A673 (cell line): ENCODE measurements at places on chromosomes 1 and 21.
A peak's percentile ranks its signal among the peaks of the same experiment; 100 is the strongest.

DNA sequence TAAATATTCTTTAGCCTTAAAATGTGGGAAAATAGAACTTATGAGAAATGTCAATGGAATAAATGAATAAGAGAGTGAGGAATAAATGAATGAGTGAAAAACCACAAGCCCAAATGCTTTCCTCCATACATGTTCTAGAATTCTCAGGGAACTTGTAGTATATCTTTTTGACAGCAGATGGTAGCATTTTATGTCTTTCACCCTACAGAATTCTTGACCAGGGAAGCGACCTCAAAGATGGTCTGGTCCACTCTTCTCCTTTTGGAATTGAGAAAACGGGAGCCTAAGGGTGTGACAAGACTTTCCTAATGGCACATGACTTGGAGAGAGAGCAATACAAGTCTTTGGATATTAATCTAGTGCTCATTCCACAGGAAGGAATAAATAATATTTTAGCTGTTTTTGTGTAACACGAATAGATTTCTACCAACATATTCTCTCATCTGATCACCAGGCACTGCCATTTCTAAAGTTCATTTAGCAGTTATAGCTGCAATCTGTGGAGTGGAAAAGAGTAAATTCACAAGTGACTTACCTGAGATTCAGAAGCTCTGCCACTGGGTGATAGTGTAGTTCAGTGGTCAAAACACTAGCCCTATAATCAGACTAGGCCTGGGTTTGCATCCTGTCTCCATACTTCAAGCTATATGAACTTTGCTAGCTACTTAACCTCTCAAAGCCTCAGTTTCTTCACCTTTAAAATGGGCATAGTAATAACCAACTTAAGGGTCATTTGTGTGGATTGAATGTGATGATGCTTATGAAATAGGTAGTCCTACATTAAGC lies 15.0 kb upstream of the F5 start:
- H3K4me3 ChIP-seq = no peak overlapping the region
- peaks cover 22% of the 10 kb centered on the region for H3K27me3 ChIP-seq
- H3K4me1 ChIP-seq = no peaks in the 10 kb centered on the region
- H3K36me3 ChIP-seq = no peaks in the 10 kb centered on the region
- H3K27ac ChIP-seq = no peak overlapping the region

- DNase-seq = peak; percentile 62
- H3K27ac ChIP-seq = peak overlapping the region; percentile 54
- H3K4me1 ChIP-seq = peaks cover 27% of the 10 kb centered on the region
- peak overlapping the region; percentile 51 for H3K4me3 ChIP-seq
These were observed 4.5 kb downstream of the C1orf232 start for GRCh38 chr1:26164036-26164860.

- no peak overlapping the region for H3K4me3 ChIP-seq
- no peak for DNase-seq
- no peaks in the 10 kb centered on the region for H3K4me1 ChIP-seq
These were observed 10.7 kb downstream of the PIGR start for GRCh38 chr1:206935491-206936067.

GRCh38 chr1:57377339-57378139 lies 46.3 kb downstream of the DAB1 start:
- H3K36me3 ChIP-seq = no peaks in the 10 kb centered on the region
- H3K4me3 ChIP-seq = no peak overlapping the region
- peaks cover 37% of the 10 kb centered on the region for H3K4me1 ChIP-seq
- H3K27me3 ChIP-seq = no peaks in the 10 kb centered on the region
- no peak overlapping the region for H3K27ac ChIP-seq
- DNase-seq = no peak

DNA sequence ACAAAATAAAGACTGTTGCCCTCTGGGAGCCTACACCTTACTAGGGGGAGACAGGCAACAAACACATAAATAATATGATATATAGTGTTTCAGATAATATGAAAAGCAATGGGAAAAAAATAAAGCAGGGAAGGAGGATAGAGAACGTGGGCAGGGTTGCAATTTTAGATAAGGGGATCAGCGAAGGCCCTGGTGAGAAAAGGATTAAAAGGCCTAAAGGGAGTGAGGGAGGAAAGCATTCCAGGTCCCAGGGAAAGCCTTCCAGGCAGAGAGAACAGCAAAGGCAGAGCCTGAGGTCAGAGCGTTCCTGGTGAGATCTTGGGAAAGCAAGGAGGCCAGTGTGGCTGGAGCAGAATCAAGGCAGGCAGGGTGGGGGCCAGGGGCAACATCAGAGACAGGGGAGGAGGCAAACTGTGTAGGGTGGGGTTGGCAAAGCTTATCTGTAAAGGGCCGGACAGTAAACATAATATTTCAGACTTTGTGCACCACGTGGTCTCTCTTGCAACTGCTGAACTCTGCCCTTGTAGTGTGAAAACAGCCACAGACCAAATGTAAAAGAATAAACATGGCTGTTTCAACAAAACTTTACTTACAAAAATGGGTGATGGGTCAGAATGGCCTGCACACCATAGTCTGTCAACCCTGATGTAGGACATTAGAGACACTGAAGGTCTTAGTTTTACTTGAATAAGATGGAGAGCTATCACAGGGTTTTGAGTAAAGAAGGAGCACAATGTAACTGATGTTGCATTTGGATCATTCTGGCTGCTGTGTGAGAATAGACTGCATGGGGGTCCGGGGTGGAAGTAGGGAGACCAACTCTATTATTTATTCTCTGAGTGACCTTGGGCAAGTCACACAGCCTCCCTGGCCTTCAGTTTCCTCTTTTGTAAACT lies 13.3 kb upstream of the CPT2 start:
- DNase-seq = no peak
- H3K27ac ChIP-seq = no peak overlapping the region
- no peaks in the 10 kb centered on the region for H3K36me3 ChIP-seq
- no peaks in the 10 kb centered on the region for H3K4me1 ChIP-seq
- H3K27me3 ChIP-seq = no peaks in the 10 kb centered on the region

DNA sequence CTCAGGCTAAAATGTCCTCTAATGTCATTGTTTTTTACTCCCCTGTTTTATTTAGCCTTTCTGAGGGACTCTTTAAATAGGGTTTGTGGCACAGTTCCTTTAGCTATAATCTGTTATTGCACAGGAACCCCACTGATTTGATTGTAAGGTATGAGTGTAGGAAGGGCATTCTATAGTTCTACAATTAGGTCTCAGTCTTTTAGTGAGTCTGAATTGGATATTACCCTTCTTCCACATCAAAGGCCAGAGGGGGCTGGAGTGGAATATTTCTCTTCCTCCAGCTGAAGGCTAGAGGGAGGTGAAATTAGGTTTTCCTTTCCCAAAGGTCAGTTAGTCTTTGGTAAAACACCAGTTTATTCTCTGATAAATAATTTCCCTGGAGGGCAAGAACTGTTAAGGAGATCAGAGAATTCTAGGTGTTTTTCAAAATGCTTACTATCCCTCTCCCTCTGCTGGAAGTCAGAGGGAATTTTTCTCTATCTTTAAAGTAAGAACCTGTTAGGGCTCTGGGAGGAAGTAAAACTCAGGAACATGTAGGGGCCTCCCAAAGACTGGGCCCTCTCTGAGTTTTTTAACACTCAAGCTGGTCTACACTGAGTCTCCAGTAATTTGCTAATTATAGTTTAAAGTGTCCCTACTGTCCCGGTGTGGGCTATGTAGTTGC lies 176.3 kb upstream of the ZNHIT6 start:
- no peak overlapping the region for H3K4me3 ChIP-seq
- DNase-seq = peak; percentile 40
- H3K27ac ChIP-seq = no peak overlapping the region

DNA sequence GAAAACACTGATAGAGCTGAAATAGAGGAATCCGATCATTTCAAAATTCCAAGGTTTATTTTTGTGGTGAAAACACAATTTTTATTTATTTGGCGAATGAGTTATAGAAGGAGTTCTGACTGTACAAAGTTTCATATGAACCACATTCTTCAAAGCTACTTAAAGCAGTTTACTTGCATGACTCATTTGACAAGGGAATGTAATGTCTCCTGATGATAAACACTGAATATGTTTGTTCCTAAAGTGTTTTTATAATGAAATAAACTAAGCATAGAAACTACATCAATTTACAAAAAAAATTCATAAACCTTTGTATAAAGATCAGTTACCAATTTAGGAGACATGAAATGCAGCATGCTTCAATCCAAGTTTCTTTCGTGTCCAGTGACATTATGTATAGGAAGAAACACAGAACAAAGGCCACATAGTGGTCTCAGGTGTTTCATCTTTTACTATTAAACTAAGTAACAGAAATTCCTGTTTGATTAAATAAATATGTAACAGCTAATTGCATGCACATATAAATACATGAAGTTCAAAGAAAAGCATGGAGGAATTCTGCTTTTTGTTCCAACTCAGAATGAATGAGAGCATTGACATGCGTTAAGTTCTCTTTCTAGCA lies 2.5 kb downstream of the PRKACB start:
- DNase-seq = no peak
- H3K4me3 ChIP-seq = no peak overlapping the region
- no peaks in the 10 kb centered on the region for H3K27me3 ChIP-seq
- peaks cover 17% of the 10 kb centered on the region for H3K4me1 ChIP-seq
- no peak overlapping the region for H3K27ac ChIP-seq

DNA sequence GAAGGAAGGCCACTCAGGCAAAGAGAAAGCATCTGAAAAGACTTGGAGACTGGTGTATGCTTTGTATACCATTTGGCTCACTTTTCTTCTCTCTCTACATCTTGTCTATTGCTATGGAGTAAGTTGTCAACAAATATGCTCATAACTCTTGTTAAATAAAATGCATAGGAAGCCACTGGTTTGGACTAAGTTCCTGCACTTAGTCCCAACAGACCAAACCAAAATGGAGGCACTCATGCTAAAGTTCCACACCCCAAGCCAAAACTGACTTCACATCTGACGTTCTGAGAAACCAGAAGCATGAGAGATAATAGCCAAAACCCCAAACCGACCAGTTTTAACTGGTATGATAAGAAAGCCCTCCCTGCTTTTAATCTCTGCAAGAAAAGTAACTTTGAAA lies 135.3 kb upstream of the LYPLAL1 start:
- H3K4me1 ChIP-seq = no peaks in the 10 kb centered on the region
- H3K27me3 ChIP-seq = peaks cover 16% of the 10 kb centered on the region
- H3K36me3 ChIP-seq = no peaks in the 10 kb centered on the region
- no peak overlapping the region for H3K27ac ChIP-seq

DNA sequence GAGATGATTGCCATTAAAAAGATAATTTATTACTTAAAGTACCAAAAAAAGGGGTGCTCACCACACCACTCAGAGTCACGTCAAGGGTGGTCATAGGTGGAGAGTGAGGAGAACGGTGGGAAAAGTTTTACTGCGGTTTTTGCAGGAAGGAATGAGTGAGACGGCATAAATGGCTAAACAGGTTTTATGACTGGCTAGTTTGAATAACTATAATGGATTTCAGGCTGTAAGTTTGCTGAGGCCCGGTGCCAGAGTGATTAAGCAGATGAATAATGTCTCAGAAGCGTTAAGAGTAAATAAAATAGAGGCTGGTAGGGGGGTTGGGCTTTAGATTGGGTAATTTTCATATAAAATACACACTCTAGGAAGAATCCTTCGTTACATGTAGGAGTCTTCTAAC lies 1337.8 kb downstream of the AMY1C start:
- no peak for DNase-seq
- H3K27me3 ChIP-seq = no peaks in the 10 kb centered on the region
- no peak overlapping the region for H3K4me3 ChIP-seq
- no peaks in the 10 kb centered on the region for H3K4me1 ChIP-seq
- no peaks in the 10 kb centered on the region for H3K36me3 ChIP-seq

GRCh38 chr21:45981151-45982091 lies at the start of gene COL6A1:
COL6A1 (plus strand) TSS chr21:45981770; CDS start chr21:45981851, 81 bp downstream.
- peak within 1 kb of the TSS; percentile 72 for H3K4me3 ChIP-seq
- peak within 1 kb of the TSS; percentile 54 for H3K27ac ChIP-seq
- H3K36me3 ChIP-seq = no peaks in the 10 kb centered on the region
- peak; percentile 90 for DNase-seq
- H3K27me3 ChIP-seq = no peaks in the 10 kb centered on the region
- H3K4me1 ChIP-seq = peaks cover 30% of the 10 kb centered on the region

- H3K27me3 ChIP-seq = peaks cover 20% of the 10 kb centered on the region
- DNase-seq = no peak
- H3K4me3 ChIP-seq = no peak overlapping the region
- H3K4me1 ChIP-seq = no peaks in the 10 kb centered on the region
- no peaks in the 10 kb centered on the region for H3K36me3 ChIP-seq
These were observed 203.9 kb upstream of the PROX1 start for GRCh38 chr1:213783893-213784292.

- no peaks in the 10 kb centered on the region for H3K27me3 ChIP-seq
- no peak overlapping the region for H3K27ac ChIP-seq
- no peak overlapping the region for H3K4me3 ChIP-seq
- no peaks in the 10 kb centered on the region for H3K4me1 ChIP-seq
These were observed 62.2 kb downstream of the CRB1 start for GRCh38 chr1:197330213-197330612.

DNA sequence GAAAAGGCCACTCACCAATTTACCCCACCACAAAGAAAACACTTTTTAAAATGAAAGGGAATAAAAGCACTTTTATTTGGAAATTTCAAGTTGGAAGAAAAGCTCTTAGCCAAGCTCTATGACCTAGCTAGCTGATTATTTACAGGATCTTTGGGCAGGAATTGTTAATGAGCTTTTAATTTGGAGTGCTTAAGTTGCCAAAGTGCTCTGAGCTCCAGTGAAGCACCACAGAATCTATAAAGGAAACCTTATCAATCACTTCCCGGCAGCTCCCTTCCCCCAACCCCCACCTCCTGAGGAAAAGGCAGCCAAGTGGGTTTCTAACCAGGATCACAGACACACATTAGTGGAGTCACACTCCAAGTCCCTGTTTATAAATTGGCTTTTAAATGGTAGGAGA lies 1.5 kb downstream of the ERI3 start:
- H3K4me3 ChIP-seq = peak overlapping the region; percentile 79
- H3K27ac ChIP-seq = no peak overlapping the region
- no peak for DNase-seq
- no peaks in the 10 kb centered on the region for H3K36me3 ChIP-seq
- no peaks in the 10 kb centered on the region for H3K27me3 ChIP-seq

DNA sequence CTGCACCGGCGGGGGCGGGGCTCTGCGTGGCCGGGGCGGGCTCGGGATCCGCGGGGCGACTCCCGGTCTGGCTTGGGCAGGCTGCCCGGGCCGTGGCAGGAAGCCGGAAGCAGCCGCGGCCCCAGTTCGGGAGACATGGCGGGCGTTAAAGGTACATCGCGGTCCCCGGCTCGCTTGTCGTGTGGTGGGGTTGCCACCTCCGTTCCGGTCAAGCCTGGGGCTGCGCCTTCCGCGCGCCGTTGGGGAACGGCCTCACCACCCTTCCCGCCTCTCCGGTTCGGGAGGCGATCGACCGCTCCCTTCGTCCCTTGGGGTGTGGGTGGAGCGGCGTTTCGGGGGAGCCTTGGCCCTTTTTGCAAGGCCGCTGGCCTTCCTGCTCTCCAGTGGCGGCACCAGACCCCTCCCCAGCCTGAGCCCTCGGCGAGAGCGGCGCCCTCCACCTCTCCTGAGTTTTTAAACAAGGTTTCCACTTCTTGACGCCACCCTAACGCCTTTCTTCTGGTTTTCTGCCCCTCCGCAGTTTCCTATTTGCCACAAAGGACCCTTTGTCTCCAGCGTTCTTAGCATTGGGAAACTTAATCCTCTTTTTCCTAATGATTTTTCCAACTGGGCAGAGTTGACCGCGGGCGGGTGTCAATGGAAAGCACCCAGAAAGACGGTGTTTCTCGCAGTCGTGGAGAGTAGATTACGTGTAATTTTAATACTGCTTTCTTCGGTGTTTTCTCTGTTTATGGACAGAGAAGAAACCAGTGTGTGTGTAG lies at the start of the genes LEPR and LEPROT:
TSS of gene LEPR (plus strand) at position 79 of the 761 bp plus-strand sequence. CDS start 144,898 bp downstream, outside the sequence.
TSS of gene LEPROT (plus strand) at position 79 of the 761 bp plus-strand sequence. CDS start at position 136, 57 bp downstream.
- H3K27me3 ChIP-seq = no peaks in the 10 kb centered on the region
- H3K27ac ChIP-seq = peak within 1 kb of the TSS; percentile 89
- peak; percentile 56 for DNase-seq
- H3K4me1 ChIP-seq = peaks cover 5% of the 10 kb centered on the region
- peak within 1 kb of the TSS; percentile 66 for H3K4me3 ChIP-seq
- no peaks in the 10 kb centered on the region for H3K36me3 ChIP-seq

GRCh38 chr1:236253918-236254637 lies 27.7 kb downstream of the ERO1B start:
- H3K27me3 ChIP-seq = no peaks in the 10 kb centered on the region
- no peaks in the 10 kb centered on the region for H3K36me3 ChIP-seq
- H3K27ac ChIP-seq = no peak overlapping the region
- H3K4me3 ChIP-seq = no peak overlapping the region
- no peak for DNase-seq
